Lower leg skin (tissue), 4 donors: ENCODE measurements at places on chromosomes 13 and 19. TPM values are rescaled to one million over a fixed set of nuclear protein-coding genes. Genes with fewer than 3 reads are reported as not detected.
A peak's percentile ranks its signal among the peaks of the same experiment; 100 is the strongest.

DNA sequence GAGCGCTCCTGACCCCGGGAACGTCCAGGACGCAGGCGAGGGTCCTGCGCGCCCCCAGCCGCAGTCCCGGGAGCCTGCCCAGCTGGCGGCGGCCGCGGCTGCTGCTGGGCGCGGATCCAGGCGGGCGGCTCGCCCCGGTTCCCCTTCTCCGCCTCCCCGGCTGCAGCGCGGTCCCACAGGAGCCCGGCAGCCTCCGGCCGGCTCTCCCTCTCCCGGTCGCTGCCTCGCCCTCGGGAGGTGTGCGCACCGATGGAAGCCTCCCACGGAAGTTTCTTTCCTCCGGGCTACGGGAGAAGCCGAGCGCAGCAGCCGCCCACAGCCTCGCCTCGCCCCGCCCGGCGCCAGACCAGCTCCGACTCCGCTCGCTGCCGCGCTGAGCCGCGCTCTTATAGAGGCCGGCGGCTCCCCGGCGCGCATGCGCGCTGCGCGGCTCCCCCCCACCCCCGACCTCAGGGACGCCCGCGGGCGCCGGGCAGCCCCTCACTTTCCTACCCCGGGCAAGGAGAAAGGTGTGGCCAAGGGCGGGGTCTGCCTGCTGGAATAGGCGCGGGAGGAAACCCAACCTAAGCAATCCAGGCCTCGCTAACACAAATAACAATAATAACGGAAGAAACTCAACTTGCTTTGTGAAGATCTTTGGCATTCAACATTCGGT lies at the start of gene SHISA2:
Gene SHISA2, minus strand, starts transcription at position 360 of the 655 bp plus-strand sequence. CDS start 1,041 bp downstream, outside the sequence.
- no peak for DNase-seq

The KLF16 gene
- 9.0 TPM for total RNA-seq

The DLL3 gene
- total RNA-seq, result not detected

The CLDND2 gene
- not detected for total RNA-seq

DNA sequence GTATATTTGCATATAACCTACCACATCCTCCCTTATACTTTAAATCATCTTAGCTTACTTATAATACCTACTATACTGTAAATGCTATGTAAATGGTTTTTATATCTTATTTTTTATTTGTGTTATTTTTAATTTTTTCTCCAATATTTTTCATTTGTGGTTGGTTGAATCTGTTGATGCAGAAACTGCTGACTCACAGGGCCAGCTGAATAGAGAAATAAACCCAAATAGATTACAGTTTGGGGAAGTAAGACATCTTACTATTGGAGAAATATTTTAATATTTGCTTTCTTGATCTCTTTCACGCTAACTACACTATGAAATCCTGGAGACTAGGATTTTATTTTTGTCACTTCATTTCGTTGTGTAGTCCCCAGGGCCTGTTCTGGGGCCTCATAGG lies 7.1 kb downstream of the SMAD9 start:
- DNase-seq, result no peak

DNA sequence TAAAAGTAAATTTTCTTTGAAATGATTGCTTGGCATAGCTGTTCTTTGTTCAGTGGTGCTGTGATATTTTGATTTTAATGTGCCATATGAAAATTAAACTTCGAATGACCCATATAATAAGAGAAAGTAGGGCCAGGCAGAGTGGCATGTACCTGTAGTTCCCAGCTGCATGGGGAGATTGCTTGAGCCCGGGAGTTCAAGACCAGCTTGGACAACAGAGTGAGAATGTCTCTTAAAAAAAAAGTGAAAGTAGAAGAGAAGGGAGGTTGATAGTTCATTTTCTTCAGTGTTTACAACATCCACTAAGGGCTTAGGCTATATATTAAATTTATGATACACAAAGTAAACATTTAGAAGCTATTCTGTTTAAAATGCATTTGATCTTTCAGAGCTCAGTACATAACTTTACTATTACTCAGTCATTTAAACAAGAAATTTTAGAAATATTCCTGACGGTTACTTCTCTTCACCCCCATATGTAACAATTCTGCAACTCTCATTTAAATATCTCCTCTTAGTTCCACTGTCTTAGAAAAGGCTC lies 17.2 kb upstream of the RFC3 start:
- DNase-seq, result no peak

- DNase-seq, result peak; percentile 95
These were observed at the start of gene SPINT2 for GRCh38 chr19:38264486-38265212. Gene SPINT2 (plus strand): TSS chr19:38264573. CDS start chr19:38264893, 320 bp downstream.

DNA sequence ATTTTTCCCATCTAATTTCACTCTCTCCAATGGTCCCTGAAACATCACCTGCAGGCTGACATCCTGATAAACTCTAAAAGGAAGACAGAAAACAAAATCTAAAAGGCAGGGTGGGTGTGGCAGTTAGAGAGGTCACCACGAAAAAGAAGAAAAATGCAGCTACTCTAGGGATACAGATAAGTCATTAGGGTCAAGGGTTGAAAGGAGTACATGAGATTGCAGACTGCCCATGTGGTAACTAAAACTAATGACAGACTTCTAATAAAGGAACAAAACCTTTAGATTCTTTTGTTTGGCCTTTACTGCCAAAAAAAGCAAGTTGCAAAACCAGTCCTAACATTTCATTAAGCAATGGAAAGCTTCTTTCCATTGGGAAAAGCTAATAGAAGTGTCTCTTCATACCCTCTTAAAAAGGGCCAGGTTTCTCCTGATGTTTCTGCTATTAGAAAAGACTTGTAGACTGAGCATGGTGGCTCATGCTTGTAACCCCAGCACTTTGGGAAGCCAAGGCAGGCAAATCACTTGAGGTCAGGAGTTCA lies 31.0 kb downstream of the THSD1 start:
- DNase-seq, result no peak

GRCh38 chr13:24076109-24076508 lies 84.4 kb upstream of the SPATA13 start:
- DNase-seq, result no peak

DNA sequence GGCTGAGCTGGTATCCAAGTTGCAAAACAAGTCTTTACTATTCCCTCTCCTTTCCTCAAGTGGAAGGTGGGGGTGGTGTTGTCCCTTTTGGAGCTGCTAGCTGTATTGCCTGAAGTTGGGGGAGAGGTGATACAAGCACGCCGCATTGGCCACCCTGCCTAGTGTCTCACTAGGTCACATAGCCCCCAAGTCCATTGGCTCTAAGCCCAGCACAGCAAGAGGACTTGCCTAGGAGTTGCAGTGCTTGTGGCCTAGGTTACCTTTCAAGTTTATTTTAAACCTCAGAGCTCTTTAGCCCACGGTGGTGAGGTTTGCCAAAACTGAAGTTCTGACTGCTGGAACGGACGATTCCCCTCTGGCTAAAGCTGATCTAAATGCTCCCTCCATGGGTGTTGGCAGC lies 5.3 kb upstream of the DNAJC3 start:
- DNase-seq, result no peak

- DNase-seq, result no peak
These were observed 661.7 kb upstream of the SLITRK1 start for GRCh38 chr13:84543962-84544361.

DNA sequence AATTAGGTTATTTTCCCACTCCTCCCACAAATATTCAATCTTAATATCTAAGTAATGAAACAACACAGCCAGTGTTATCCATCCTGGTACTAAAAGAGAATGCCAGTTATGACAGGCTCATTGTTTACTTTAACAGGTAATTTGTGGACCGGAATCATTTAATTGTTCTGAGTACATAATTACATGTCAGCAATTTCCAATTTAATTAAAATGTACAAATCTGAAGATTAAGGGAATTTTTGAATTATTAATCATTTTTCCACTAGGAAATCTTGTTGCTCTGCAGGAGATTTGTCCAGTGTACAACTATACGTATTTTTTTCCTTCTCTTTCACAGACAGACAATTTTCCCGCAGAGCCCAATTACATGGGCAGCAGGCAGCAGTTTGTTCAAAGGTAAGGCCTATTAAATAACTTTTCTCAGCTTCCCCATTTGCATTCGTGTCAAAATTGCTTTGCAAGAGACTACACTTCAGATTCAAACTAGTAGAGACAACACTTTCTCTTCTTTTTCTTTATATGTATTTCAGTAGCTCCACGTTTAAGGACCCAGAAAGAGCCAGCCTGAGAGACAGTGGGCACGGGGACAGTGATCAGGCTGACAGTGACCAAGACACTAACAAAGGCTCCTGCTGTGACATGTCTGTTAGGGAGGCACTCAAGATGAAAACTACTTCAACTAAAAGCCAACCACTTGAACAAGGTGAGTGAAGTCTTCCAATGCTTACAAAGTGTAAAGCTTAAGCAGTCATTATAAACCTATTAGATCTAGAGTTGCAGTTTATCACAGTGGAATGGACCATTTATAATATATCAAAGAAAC lies 34.8 kb downstream of the PCDH17 start:
- DNase-seq, result no peak

DNA sequence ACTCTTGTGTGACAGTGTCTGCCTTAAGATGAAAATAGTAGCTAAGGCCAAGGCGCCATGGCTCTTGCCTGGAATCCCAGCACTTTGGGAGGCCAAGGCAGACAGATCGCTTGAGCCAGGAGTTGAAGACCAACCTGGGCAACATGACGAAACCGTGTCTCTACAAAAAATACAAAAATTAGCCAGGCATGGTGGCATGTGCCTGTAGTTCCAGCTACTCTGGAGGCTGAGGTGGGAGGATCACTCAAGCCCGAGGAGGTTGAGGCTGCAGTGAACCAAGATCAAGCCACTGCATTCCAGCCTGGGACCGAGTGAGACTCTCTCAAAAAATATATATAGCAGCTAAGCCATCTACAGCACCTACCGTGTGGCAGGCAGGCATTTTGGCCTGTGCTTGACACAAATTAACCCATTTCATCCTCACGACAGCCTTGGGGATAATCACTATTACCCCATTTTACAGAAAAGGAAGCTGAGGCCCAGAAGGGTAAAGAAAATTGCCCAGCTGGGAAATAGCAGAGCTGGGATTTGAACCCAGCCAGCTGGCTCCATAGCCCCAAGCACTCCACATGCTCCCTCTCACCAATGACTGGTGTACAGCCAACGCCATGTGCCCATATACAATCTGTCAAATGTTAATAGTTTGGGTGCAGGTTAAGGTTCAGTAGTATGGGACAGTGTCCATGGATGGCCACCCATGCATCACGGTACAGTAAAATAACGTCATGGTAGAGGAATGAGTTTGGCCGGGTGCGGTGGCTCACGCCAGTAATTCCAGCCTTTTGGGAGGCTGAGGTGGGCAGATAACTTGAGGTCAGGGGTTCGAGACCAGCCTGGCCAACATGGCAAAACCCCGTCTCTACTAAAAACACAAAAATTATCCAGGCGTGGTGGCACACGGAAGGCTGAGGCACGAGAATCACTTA lies 3.1 kb downstream of the SLC1A5 start:
- DNase-seq, result no peak

- no peak for DNase-seq
These were observed 2.5 kb downstream of the NFIC start for GRCh38 chr19:3368848-3369336.

GRCh38 chr19:1882786-1883692 lies 2.3 kb downstream of the ABHD17A start:
- no peak for DNase-seq

DNA sequence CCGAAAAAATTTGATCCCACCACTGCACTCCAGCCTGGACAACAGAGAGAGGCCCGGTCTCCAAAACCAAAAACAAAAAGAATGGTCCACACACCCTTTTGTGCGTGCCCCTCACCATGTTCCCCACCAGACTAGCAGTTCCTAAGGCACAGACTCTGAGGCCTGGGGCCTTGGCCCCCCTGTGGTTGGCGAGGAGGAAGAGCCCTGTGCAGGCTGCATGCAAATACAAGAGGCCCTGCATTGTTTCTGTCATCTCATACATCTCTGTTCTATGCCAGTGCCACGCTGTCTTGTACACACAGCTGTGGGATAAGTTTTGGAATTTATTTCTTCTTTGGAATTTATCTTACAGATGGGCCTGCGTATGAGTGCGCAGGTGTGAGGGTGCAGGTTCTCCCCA lies 4.7 kb upstream of the YJEFN3 start:
- DNase-seq, result no peak

DNA sequence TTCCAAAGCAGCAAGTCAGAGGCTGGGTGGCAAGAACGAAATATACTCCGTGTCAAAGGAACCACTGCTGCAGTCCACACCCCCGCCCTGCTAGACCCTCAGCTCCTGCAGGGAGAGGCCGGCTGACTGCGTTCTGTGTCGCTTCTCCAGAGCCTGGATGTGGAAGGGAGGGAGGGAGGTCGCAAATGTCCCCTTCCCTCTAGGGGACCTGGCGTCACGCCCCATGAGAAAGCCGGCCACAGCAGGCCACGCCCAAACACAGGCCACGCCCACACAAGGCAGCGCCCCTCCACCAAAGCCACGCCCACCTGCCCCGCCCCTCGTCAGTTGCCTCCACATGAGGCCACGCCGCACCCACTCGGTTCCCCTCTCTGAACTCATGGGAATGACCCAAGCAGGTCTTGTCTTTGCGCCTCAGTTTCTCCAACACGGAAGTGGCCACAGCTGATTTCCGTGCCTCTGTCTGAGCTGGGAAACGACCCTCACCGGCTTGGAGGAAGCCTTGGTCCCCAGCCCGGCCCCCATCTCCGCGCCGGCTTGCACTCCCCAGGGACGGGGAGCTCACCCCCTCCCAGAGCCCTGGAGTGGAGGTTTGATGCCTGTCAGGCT lies 38.4 kb upstream of the TCF3 start:
- DNase-seq, result no peak

GRCh38 chr13:95497381-95497807 lies 55.1 kb upstream of the CLDN10 start:
- no peak for DNase-seq

- no peak for DNase-seq
These were observed 119.7 kb downstream of the COL4A2 start for GRCh38 chr13:110426735-110427134.

DNA sequence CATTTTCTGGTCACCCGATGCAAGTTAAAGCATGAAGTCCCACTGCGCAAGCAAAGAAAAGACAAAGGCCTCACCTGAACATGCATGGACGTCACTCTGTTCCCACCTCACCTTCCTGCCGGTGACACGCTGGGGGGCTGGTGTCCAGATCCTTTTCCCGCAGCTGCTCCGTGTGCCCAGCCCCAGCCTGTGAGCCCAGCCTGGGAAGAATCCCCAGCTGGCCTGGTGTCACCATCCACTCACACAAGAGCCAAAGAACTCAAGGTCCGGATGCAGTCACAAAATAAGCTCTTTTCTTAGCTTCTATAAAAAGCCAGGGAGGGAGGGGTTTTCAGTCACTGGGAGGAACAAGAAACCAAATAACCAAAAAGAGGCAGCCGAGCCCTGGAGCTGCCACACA lies 249.9 kb downstream of the COL4A1 start:
- DNase-seq, result no peak

- peak; percentile 86 for DNase-seq
These were observed 15.2 kb downstream of the GAS6 start for GRCh38 chr13:113848431-113849260.
